Activated naive CD8-positive, alpha-beta T cell treated with anti-CD3 and anti-CD28 coated beads for 36 hours (primary cell): ENCODE measurements at places on chromosomes 1 and 21.

- DNase-seq: no peak
These were observed 597.6 kb downstream of the ADGRL2 start for GRCh38 chr1:82398357-82398756.

DNA sequence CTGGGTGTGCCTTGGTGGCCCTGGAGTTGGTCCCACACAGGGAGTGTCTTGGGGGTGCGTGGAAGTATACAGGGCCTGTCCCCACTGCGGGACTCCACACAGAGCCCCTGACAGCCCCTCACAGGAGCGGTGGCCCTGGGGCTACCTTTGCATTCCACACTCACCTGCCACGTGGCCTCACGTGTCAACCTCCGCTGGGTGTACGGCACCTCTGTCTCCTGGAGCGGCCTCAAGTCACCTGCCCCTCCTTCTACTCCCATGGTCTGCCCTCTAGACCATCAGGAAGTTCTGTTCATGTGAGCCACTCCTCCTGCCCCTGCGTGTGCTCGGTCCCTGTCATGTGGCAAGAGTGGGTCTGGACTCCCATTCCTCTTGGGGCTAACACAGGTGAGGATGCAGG lies 58.6 kb downstream of the FAAP20 start:
- no peak for DNase-seq

DNA sequence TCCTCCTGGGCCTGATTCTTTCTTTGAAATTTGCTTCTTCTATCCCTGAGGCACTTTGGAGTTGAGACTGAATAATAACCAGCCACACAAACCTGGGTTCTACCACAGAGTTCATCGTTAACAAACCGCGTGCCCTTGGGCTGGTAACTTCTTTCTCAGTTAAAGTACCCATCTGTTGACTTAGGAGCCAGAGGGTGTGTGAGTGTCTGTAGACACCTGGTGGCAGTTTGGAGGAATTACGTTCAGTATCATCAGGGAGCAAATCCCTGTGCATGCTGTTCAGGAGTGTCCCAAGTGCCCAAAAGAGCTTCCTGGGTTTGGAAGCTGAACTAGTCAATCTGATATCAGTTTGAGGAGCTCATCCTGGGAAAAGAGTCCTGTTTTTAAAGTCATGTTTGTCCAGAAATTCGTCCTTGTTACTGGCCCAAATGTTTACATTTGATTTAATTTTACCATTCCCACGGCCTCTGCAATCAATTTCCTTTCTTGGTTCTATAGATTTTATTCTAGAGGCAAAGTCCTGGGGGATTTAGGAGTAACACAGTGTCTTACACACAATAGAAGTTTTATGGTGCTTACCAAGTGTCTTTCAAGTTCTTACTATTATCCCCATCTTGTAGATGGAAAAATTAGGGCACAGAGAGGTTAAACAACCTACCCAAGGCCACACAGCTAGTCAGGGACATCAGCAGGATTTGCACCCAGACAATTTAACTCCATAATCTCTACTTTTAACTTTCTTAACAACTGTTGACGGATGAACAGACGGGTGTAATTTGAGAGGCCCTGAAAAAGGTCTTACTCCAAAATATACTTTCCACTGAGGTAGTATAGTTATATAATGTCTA lies 26.7 kb upstream of the RPTN start:
- peak; percentile 14 for DNase-seq

GRCh38 chr1:59350521-59350920 lies 53.6 kb downstream of the FGGY start:
- no peak for DNase-seq

DNA sequence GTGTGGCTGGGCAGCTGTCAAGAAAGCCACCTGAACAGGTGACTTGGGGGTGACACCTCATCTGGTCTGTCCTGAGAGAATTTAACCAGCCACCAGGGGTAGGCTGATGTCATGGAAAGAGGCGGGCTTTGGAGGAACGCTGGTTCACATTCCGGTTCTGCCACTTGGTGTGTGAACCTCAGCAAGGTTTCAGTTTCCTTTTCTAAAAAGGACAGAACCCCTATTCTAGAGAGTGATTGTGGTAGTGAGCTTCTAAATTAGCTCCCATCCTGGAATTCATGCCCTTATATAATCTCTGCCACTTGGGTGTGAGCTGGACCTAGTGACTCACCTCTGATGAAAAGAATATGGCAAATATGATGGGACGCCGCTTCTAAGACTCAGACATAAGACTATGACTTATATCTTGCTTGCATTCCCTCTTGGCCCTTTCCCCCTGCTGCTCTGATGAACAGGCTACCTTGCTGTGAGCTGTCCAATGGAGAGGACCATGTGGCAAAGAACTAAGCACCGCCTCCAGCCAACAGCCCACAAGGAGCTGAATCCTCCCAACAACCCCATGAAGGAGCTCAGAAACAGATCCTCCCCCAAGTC lies 332.1 kb downstream of the RRAGC start:
- peak; percentile 78 for DNase-seq

DNA sequence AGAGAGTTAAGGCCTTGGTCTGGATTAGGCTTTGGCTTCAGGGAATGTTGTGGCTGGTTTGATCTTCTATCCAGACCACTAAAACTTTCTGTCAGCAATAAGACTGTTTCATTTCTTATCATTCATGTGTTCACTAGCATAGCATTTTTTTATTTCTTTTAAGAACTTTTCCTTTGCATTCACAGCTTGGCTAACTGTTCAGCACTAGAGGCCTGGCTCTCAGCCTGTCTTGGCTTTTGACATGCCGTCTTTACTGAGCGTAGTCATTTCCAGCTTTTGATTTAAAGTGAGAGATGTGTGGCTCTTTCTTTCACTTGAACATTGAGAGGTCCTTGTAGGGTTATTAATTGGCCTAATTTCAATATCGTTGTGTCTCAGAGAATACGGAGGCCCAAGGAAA lies 62.5 kb downstream of the RNF220 start:
- DNase-seq: no peak

GRCh38 chr21:15604413-15604812 lies 125.4 kb upstream of the USP25 start:
- no peak for DNase-seq

DNA sequence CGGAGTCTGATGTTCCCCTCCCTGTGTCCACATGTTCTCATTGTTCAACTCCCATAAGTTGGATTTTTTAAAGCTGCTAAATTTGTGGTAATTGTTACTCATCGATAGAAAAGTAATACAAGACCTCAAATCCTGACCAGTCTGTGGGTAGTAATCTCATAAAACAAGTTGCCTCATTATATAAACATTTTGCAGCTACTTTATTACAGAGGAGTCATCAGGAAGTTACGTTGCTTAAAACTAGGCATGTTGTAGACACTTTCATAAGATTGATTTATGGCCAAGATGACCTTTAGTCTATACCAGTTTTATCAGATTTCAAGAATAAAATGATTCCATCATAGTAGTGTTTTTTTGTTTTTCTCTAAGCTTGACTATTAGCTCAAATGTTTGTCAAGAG lies 208.8 kb downstream of the GIPC2 start:
- DNase-seq: no peak

GRCh38 chr1:9426291-9426711 lies 113.0 kb upstream of the SLC25A33 start:
- DNase-seq: peak; percentile 78

DNA sequence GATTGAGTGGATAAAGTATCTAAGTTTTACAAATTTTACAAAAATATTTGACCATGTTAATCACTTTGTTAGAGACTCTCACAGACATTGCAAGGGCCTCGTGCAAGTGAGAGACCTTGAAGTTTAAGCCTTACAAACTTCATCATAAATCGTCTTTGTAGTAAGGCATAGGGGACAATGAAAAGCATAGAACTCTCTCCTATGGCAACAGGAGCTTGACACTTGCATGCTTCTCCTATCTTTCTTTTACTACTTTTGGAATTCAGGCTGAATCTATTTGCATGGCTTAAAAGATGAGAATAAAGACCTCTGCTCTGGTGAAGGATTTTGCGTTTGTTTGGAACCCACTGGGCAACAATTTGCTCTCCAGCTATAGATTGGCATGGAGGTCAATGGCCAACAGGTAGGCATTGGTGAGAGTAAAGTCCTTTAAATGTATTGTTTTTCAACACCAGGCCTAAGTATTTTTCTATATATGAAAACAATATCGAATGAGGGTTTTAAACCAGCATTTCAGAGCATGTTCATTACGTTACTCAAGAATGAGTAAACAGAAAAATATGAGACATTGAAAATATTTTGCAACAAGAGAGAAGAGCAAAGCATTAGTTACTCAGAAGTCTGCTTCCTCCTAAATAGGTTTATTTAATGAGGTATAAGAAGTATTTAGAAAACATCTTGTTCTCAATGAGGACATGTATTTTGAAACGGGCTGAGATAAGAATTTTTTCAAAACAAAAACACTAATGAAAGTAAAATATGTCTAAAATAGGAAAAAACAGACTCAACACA lies 192.2 kb downstream of the TGFB2 start:
- no peak for DNase-seq

GRCh38 chr1:35220976-35221375 lies 28.0 kb upstream of the SFPQ start:
- DNase-seq: peak; percentile 7
